ENCODE measurements at places on chromosomes 16 and 17.

DNA sequence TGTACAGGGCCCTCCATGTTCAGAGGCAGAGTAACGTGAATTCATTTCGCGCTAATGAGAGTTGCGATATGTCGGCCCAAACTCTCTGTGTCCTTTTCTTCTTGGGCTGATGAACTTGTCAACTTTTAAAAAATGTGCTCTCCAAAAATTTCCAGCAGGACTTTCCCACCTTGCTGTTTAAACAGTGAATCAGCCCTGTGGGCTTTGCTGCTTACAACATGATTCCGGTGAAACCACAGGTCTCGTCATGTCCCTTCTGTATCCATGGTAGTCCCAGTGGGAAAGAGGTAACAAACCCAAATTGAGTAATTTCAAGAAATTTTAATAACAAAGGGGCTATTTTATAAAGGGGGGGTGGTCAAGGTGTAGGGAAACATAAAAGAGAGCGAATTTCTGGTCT lies 612.9 kb downstream of the MAF start:
- DNase-seq = no peak

- no peak for DNase-seq
These were observed 3.8 kb downstream of the ZNF821 start for GRCh38 chr16:71880176-71880575.

DNA sequence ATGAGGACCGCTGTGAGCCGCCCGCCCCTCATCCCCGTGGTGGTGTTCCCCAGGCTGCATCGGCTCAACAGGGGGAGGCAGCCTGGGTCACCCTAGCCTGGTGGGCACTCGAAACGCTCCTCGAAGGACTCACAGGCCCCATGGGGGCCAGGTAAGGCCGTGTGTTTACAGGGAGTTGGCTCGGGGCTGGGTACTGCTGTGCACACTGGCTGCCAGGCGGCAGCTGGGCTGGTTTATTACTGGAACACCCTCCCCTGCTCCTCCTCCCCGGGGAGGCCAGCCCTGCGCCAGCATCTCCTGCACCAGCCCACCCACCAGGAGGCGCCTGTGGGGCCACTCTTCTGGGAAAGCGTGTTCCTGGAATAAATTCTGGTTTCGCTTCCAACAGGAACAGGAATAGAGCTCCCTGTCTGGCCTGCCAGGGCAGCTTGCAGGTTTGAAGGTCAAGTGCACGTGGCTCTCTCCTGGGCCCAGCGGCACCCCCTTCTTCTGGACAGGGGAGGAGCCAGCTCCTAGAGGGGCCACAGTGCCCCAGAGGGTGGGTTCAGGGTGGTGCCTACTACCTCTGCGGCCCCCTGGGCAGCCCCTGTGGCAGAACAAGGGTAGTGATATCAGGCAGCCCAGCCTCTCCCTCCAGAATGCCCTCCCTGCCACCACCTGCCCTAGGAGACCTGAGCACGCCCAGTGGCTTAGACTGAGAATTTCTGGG lies 11.3 kb downstream of the MCRIP1 start:
- DNase-seq = no peak

DNA sequence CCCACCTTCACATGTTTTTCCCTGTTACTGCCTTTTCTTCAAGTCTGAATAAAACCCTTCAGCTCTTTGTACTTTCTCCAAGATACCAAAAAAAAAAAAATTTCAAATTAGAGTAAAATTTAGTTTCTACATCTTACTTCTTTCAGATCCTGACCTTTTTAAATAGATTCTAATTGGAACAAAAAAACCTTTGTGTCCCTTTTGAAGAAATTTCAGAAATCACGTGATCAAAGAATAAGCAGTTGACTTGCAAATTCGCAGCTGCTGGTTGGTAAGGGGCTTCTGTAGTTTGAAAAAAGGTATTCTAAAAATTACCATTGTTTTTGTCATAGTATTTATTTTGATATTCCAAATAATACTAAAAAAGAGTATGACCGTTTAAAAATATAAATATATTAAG lies 71.7 kb downstream of the CDC27 start:
- DNase-seq = no peak

GRCh38 chr17:29664743-29665480 lies 42.2 kb upstream of the CORO6 start:
- DNase-seq = no peak

DNA sequence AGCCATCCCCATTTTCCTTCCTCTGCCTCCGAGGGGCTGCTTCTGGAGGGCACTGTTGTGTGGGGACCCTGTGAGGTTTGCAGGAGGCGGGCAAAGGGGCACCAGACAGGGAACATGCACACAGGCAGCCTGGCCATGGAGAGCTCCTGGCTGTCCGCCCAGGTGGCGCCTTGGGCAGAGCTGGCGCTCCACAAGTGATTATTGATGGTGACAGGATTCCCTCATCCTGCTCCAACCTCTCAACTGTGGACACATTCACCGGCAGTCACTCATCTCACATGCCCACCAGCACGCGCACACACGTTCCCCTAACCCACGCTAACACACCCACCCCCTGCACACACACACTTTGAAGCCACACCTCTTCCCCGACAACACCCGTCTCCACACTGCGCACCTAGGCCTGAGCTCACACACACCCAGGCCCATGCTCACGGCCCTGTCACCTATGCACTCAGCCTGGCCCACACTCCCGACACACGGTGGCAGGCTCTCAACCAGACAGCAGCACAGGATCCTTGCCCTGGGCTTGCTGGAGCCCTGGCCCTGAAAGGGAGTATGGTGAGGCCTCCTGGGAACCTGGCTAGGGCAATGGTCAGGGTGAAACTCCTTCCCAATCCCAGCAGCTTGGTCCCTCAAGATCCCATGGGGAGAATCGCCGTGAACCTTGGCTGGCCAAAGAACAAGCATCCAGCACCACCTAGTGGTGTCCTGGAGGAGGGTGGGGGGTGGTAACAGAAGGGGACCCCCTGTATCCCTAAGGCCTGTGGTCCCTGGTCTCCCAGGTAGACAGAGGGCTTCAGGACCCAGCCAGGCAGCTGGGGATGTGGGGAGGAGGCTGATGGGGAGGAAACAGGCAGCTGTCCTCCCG lies 3.6 kb downstream of the PNMT start:
- no peak for DNase-seq

DNA sequence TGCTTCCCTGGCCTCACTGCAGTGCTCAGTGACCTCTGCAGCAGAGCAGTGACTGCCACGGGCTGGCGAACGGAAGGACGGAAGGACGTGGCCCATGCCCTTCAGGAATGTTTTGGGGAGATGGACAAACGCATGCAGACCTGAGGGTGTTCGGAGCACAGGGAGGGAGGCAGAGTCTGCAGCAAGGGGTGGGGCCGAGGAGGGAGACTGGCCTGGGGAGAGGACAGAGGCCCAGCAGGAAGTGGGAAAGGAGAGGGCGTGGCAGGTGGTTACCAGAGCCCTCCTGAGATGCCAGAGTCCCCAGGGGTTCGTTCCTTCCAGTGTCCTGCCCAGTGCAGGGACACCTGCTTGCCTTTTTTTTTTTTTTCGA lies 21.9 kb downstream of the ADORA2B start:
- DNase-seq = no peak

DNA sequence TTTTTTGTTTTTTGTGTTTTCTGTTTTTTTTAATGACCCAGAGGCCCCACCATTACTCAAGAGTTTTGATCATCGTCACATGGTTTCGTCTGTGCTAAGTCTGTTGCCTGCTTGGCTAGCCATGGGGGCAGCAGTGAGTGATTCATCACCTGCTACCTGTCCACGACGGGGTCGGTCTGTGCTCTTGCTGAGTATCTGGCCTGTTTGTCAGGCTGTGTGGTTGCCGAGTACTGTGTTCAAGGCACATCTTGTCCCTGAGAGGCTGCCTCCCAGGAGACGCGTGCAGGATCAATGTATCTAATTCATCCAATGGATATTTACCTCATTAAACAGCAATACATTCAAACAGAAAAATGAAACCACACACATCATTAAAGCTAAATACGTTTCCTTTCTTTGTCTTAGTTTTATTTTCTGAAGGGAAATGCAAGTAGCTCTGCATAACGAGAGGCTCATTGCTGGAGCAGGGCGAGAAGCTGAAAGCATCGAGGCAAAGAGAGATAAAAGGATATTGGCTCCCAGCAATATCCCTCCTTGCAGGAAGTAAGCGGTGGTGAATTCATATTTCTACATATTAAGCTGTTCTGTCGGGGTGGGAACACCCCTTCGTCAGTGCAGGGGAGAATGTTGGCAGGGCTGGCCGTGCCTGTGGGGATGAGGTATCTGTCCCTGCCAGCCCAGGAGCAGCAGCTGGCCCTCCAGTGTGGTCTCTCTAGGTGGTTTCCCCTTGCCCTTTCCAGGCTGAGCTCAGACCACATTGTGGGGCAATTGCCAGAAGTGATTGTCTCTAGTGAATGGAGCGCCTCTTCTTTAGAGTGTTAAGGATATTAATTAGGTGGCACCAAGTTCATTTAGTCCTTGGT lies 166.2 kb upstream of the ASIC2 start:
- DNase-seq = no peak

DNA sequence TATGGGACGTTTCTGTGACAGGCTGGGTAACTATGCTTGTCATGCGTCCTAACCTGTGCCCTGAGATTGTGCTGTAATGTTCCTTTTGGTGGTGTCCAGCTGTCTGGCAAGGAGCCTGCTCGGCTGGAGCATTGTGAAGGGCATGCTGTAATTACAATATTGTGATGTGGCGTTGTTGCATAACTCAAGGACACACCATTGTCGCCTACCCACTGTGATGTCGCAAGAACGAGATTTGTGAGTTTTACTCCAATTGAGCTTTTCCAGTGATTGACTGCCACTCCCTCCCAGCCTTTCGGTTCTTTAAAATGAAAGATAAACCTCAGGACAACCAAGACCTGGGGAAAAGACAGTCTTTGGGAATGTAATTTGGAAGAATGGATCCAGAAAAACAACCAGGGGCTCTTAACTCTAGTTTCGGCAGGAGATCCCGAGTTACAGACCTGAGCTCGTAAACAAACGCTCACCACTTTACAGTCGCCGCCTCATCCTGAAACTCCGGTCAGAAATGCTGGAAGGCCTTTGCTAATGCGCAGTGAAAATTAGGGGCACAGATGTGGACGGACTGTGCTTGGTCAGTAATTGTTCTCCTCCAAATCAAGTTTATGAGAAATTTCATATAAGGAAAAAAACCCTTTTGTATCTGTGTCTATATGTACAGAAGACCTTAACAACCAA lies 1.3 kb downstream of the ZNF750 start:
- DNase-seq = no peak

DNA sequence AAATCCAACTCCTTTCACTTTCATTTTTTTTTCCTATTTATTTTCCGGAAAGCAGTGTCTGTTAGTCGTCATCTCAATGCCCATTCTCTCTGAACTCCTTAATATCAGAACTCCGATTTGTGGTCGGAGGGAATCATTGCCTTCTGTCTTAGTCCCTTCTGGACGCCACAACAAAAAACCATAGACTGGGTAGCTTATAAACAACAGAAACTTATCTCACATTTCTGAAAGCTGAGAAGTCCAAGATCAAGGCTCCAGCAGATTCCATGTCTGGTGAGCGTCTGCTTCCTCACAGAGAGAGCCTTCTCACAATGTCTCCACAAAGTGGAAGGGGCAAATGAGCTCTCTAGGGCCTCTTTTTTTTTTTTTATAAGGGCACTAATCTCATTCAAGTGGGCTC lies 296.6 kb upstream of the CDH11 start:
- DNase-seq = no peak

DNA sequence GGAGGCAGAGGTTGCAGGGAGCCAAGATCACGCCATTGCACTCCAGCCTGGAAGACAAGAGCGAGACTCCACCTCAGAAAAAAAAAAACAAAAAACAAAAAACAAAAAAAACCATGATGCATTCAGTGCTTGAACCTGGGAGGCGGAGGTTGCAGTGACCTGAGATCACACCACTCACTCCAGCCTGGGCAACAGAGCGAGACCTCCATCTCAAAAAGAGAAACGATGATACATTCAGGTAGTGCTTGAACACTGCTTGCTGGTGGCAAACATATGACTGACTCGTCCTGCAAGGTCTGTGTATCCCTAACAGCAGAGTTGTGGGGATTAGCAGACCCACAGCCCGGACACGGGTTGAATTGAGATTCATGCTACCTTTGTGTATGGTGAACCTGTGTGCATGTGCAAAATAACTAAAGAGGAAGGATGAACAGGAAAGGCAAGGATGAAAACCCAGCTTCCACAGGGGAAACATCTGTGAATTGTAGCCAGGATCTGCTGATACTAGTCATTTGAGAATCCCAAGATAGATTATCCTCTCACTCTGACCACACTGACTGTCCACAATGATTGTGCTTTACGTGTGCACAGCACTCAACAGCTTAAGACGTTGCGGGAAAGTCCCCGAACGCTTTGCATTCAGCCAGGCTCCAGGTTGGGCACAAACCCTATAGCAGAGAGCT lies 52.4 kb upstream of the MRPS23 start:
- DNase-seq = no peak

DNA sequence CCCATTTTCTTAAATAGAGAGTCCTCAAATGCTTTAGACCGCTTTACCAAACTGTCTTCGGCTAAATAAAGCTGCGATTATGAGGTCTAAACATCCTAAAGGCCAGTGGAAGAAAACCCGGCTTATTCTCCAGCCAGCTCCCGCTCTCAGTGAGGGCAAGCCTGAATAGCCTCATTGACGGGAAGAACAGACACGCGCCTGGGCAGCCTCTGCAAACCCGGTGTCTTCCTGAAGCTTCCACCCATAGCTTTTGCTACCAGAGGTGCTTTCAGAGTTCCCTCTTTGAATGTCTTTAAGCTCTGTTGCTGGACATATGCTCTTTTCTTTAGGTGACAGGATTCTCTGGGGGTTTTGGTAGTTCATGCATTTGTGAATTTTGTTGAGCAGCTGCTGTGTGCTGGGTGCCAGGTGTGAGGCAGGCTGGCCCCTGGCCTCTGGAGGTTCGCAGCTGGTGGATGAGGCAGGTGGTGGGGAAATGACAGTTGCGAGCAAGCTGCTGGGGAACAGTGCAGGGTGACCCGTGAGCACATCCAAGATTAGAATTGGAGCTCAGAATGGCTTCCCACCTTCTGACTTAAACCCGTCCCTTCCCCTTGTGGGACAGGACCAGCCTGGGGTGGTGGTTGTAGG lies 44.7 kb downstream of the CRISPLD2 start:
- DNase-seq = no peak

GRCh38 chr16:84024854-84025253 lies 17.7 kb downstream of the SLC38A8 start:
- no peak for DNase-seq

GRCh38 chr17:49358641-49359247 lies 3.3 kb downstream of the ZNF652 start:
- DNase-seq = no peak

All from HFF-Myc (cell line).